Fibroblast of skin of right quadriceps (primary cell): ENCODE measurements at places on chromosomes 16 and 17.
A peak's percentile ranks its signal among the peaks of the same experiment; 100 is the strongest.

GRCh38 chr16:71287911-71288310, 1.3 kb downstream of the CMTR2 start:
- DNase-seq: no peak

- no peak for DNase-seq
Measured at GRCh38 chr17:83119987-83120864, 40.8 kb downstream of the METRNL start.

- DNase-seq: peak; percentile 61
Measured at GRCh38 chr16:10521681-10522274, 58.6 kb downstream of the EMP2 start.

DNA sequence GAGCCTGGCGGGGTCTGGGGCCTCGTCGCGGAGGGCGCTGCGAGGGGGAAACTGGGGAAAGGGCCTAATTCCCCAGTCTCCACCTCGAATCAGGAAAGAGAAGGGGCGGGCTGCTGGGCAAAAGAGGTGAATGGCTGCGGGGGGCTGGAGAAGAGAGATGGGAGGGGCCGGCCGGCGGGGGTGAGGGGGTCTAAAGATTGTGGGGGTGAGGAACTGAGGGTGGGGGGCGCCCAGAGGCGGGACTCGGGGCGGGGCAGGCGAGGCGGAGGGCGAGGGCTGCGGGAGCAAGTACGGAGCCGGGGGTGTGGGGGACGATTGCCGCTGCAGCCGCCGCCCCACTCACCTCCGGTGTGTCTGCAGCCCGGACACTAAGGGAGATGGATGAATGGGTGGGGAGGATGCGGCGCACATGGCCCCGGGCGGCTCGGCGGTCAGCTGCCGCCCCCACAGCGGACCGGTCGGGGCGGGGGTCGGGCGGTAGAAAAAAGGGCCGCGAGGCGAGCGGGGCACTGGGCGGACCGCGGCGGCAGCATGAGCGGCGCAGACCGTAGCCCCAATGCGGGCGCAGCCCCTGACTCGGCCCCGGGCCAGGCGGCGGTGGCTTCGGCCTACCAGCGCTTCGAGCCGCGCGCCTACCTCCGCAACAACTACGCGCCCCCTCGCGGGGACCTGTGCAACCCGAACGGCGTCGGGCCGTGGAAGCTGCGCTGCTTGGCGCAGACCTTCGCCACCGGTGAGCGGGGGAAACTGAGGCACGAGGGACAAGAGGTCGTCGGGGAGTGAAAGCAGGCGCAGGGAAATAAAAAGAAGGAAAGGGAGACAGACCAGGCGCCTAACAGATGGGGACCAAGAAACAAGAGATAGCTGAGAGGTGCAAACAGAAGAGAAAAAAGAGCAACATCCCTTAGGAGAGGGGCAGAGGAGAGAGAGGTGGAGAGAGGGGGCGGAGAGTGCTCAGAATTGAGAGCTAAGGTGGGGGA, at the start of gene PNMT:
PNMT (plus strand) TSS at position 509 of the 980 bp plus-strand sequence; CDS start at position 532, 23 bp downstream.
- DNase-seq: peak; percentile 45

- no peak for DNase-seq
Measured at GRCh38 chr17:9205520-9206409, 184.5 kb downstream of the NTN1 start.

DNA sequence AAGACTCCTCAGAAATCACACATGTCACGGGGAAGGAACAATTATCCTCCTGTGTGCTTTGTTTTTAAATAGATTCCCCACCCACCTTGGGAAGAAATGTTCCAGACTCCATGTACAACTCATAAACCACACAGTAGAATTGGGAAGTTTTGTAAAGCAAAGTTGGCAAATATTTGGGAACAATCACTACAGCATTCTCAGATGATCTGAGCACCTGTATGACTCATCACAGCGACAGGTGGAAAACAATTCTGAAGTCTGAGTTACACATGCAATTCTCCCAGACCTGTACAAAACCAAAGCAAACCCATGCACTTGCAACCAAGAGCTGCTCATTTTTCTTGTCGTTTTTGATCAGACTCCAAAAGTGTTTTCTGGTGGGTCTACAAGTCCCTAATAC, 14.4 kb upstream of the MYLK3 start:
- DNase-seq: no peak

DNA sequence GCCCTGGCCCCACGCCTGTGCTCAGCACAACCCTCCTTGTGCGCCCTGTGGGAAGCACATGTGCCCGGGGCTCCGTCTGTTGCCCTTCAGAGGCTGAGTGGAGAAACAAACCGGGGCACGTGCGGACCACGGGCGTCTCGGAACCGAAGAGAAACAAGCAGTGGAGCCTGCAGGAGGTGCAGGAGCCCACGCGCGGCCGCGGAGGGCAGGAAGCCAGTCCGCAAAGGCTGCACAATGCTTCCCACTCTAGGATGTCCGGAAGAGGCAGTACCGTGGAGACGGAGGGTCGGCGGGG, 75.5 kb upstream of the GNG13 start:
- no peak for DNase-seq
